T-helper 1 cell (primary cell): ENCODE measurements at places on chromosomes 6 and 20.
A peak's percentile ranks its signal among the peaks of the same experiment; 100 is the strongest.

GRCh38 chr6:122222761-122223160 is 176.7 kb upstream of the HSF2 start:
- DNase-seq, result no peak

- no peak for DNase-seq
These were observed 341 bp upstream of the MCM9 start for GRCh38 chr6:118935331-118935668.

DNA sequence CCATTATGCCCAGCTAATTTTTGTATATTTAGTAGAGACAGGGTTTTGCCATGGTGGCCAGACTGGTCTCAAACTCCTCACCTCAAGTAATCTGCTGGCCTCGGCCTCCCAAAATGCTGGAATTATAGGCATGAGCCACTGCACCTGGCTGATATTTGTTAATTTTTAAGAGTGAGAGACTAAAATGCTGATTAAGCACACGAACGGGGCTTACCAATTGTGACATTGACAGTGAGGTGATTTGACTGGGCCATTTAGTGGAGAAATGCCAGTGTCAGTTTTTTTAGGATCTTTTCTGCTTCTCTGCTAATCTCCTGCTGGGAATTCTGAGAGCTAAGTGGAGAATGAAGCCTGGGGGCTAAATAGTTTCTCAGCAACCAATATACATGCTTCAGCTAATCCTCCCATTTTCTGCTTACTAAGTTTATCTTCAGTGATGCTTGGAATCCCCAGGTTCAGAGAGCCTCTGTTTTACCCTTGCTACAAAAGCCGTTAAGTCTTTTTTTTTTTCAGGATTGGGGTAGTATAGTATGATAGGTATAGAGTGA is 9.8 kb upstream of the DEFB123 start:
- no peak for DNase-seq

DNA sequence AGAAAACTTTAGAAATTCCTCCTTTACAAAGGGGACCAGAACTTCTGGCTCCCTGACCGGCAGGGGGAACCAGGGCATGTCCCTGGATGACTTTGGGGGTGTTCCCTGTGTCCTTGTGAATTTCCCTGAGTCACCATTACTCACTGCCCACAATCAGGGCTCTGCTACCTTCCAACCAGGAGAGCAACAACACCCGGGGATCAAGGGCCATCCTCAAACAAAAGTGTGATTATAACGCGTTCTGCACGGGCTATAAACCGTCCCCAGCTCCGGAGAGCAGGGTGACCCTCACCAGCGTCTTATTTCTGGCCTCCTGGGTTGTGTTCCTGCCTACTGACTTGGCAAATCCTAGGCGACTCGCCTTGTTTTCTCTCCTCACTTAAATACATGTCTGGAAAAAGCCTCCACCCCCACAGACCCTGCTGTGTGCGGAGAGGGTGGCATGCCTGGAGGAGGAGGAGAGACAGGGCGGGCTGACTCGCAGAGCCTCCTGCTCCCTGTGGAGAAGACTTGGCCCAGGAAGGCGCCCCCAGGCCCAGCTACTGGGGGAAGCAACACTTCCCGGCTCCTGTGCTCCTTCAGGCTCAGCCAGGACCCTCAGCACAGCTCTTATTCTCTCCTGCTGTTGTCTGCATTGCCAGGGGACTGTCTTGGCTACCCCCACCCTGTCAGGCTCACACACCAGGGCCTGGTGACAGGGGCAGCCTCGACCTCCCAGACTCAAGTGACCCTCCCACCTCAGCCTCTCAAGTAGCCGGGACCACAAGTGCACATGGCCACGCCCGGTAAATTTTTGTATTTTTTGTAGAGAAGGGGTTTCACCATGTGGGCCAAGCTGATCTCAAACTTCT is 54.1 kb downstream of the FGD2 start:
- no peak for DNase-seq

DNA sequence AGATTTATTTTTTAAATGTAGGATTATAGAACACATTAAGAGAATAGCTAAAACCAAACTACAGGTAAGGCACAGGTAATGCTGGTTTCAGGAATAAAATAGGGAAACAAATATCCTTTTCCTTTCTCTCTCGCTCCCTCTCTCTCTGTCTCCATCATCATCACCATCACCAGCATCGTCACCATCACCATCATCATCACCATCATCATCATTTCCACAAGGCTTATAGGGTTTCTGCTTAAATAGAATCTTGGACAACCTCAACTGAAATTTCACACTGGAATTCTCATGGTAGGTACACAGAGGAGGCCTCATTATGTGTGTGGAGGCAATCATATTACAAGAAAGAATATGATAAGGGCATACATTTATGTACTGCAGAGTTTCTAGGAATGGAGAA is 823.6 kb downstream of the MAFB start:
- no peak for DNase-seq

DNA sequence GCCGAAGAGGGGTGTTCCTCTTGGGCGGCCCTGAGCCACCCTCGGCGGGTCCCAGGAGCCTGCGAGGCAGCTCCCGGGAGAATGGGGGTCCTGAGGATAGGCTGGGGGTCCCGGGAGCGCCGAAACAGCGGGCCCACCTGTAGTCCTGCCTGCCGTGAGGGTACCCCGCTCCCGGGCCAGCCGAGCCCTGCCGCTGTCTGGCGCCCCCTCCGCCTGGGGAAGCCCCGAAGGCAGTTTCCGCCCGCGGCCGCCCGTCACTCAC is 280 bp downstream of the SPATA2 start:
- DNase-seq, result no peak

- DNase-seq, result no peak
These were observed at the start of gene PRELID3B for GRCh38 chr20:59042151-59042795. Gene PRELID3B, minus strand, starts transcription at chr20:59042786. Its CDS starts 56 bp downstream, at chr20:59042730.

GRCh38 chr6:3849681-3850450 is 693 bp downstream of the FAM50B start:
- no peak for DNase-seq

GRCh38 chr20:49344975-49345374 is 67.1 kb upstream of the ZNFX1 start:
- no peak for DNase-seq

- no peak for DNase-seq
These were observed 982.0 kb upstream of the FLRT3 start for GRCh38 chr20:15319439-15319838.

DNA sequence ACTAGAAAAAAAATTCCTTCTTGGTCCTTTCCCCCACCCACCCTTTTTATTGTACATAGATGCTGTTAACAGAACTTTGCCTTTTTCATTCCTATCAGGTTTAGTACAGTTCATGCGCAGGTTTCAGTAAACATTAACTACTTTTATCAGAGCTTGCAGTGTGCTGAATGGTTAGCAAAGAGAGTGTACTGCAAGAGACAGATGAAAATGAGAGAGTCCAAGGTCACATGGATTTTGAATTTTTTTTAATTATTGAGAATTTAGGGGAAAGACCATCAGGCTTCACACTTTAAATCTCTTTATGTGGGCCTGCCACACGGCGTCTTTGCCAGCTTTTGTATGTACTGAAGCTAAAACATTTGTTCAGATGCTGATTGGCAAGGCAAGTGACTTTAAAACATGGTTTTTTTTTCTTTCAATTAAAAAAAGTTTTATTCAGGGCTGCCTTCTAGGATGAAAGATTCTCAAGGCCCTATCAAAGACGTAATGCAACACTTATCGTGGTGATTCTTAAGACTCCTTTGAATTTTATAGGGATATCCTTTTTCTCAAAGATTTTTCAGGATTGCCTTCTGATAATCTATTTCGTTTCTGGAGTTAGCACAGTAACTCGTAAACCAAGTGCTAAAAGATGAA is 32.2 kb downstream of the RREB1 start:
- no peak for DNase-seq

DNA sequence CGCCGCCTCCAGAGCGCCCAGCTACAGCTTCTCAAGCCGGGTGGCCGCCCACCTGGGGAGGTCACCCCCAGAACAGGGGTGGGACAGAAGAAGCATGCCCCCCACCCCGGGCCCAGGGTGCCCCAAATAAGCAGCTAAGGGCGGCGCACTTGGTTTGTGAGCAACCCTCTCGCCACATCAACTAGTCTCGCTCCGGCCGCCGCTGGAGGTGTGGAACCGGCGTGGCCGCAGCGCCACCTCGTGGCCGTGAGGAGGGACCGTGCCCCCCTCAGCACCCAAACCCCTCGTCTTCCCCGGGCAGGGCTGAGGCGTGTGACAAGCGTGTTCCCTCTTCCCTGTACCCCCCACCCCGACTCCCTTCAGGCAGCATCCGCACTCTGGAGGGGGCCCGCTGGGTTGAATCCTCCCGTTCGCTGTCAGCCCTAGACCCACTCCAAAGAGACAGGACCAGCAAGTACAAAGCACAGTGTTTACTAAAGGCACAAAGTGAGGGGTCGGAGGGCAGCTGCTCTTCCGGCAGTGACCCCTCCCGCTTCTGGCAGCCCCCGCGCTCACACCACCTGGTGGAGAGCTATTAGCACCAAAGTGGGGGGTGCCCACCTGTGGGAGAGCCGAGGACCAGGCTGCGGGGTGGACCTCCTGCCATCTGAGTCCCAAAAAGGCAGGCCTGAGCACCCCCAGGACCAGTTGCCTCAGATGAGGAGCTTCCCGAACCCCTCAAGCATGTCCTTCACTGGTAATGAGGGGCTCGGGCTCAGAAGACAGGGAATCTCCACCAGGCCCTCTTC is 45.4 kb downstream of the MDFI start:
- peak; percentile 72 for DNase-seq

DNA sequence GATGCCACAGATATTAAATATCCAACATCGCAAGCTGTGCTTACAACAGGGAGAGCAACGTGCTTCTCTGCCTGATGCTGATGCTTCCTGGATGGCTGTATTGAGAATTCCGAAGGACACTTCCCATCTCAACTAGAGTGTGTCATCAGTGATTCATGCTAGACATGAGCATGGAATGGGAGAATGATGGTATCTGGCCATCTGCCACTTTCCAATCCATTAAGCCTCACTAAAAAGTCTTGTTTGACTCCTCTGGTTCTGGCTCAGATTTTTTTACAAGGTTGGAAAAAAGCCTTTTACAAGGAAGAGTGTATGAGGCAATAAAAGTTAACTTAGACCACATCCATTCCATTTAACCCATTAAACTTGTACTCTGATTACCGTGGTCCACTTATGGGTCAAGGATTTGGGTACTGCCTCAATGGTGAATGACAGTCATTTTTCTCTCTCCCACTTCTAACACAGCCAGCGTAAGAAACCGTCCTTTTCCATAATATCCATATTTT is 265.3 kb downstream of the UST start:
- DNase-seq, result no peak

DNA sequence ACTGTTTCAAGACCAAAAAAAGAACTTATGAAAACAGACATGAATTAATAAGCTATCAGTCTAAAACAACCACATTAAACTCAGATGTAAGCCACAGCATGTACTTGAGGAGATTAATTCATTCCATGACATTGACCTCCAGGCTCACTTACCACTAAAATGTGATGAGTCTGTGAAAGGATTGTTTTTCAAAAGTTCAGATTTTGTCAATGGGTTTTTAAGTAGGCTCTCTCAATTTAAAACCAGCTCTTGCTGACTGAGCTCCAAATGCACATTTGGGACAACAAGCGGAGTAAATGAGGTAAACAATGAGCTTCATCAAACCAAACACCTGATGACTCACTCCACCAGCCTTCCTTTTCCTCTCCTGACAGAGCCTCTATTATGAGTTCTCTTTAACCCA is 197.0 kb downstream of the SIM1 start:
- no peak for DNase-seq

GRCh38 chr6:47043286-47043685 is 1.2 kb upstream of the ADGRF1 start:
- DNase-seq, result no peak

- no peak for DNase-seq
These were observed 47.3 kb upstream of the TNFAIP3 start for GRCh38 chr6:137819740-137820139.

DNA sequence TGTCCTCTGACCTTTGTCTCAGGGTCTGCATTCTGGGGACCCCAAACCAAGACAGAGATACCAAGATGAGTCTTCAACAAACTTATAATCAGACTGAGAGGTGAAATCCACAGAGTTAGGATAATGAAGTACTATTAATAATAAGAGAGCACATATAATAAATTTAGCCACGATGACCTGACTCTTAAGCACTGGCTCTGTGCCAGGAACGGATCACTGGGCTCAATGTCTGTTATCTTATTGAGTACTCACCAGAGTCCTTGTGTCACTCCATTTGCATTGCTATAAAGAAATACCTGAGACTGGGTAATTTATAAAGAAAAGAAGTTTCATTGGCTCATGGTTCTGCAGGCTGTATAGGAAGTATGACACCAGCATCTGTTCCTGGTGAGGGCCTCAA is 18.9 kb upstream of the ITPR3 start:
- DNase-seq, result no peak

- peak; percentile 46 for DNase-seq
These were observed 47.2 kb downstream of the FOXF2 start for GRCh38 chr6:1436334-1437306.

DNA sequence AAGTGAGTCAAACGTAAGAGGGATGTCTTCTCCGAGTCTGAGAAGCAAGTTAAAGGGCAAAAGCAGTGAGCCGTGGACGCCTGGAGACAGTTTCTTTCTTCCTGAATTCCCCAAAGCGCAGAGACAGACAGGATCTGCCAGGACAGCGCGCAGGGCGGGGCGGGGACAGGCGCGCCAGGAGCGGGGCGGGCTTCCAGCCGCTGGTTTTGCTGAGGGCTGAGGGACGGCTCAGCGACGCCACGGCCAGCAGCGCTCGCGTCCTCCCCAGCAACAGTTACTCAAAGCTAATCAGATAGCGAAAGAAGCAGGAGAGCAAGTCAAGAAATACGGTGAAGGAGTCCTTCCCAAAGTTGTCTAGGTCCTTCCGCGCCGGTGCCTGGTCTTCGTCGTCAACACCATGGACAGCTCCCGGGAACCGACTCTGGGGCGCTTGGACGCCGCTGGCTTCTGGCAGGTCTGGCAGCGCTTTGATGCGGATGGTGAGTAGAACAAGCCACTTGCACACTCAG is at the start of gene SCGN:
SCGN (plus strand) TSS at position 209 of the 509 bp plus-strand sequence; CDS start at position 398, 189 bp downstream.
- DNase-seq, result peak; percentile 11

GRCh38 chr20:37501940-37502339 is 19.1 kb upstream of the NNAT start:
- DNase-seq, result no peak

- no peak for DNase-seq
These were observed 1.3 kb upstream of the SLC35D3 start for GRCh38 chr6:136920671-136921380.

- no peak for DNase-seq
These were observed 46.0 kb downstream of the PLCG1 start for GRCh38 chr20:41183391-41183790.

- no peak for DNase-seq
These were observed 292.2 kb upstream of the RSPO3 start for GRCh38 chr6:126826166-126826714.

- no peak for DNase-seq
These were observed 12.4 kb upstream of the F13A1 start for GRCh38 chr6:6332811-6333244.

- DNase-seq, result peak; percentile 88
These were observed 23.7 kb downstream of the HLA-A start for GRCh38 chr6:29965873-29966601.

DNA sequence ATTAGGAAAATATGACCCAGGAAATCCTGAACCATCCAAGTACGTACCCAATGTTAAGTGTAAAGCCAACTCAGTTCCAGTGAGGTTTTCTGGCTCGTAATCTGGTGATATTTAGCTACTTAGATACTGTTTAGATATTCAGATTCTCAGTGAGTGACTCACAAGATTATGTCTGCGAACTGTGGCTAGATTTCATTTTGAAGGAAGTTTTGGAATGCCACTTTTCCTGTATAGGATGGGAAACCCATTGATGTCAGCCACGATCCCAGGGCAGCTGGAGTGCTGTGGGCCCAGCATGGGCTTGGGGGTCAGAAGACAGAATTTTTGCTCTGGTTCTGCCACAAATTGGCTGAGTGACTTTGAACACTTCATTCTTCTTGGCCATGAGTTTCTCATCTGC is 76.3 kb downstream of the TMEM170B start:
- no peak for DNase-seq

- DNase-seq, result no peak
These were observed 325.9 kb upstream of the EPHA7 start for GRCh38 chr6:93745306-93745705.
